Endothelial cell of umbilical vein (primary cell): ENCODE measurements at places on chromosomes 1 and 21. TPM values are rescaled to one million over a fixed set of nuclear protein-coding genes. Genes with fewer than 3 reads are reported as not detected.

- no peaks in the 10 kb centered on the region for H3K4me1 ChIP-seq
- H3K4me3 ChIP-seq = no peak overlapping the region
- DNase-seq = no peak
- peaks cover 20% of the 10 kb centered on the region for H3K36me3 ChIP-seq
- H3K27ac ChIP-seq = no peak overlapping the region
Observed at GRCh38 chr21:46394595-46395104, 64.0 kb upstream of the DIP2A start.

The CFAP126 gene
- total RNA-seq = not detected in 2 replicates

The FASLG gene
- total RNA-seq = not detected in 2 replicates

DNA sequence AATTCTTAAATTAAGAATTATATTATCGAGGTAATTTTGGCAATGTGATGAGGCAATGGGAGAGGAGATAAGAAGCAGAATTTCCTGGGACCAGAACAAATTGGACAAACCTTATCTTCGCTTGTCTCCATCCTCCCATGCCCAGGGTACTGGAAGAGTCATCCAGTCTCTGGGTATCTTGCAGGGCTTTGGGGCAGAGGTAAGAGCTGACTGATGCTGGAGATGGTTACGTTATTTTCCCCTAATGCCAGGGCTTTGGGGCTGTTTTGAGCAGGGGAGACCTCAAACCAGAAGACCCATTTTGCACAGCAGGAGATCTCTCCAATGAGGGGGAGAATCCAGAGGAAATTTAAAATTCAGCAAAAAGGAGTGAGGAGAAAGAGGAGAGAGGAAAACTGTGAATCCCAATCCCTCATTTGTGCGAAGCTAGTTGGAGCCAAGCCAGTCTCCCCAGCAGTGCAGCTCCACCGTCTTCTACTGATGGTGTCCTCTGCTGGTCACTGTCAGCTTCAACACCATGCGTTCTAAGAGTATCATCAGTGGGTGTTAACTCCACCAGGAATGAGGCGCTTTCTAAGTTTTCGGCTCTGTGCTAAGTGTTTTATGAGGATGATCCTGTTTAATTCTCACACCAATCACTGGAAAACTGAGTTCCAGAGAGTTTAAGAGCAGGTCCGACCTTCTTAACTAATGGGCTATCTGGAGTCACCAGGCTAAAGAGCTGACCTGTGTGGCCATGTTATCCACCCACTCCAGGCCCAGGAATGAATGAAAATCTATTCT is 86.8 kb upstream of the CD34 start:
- H3K4me1 ChIP-seq = no peaks in the 10 kb centered on the region
- peak; percentile 75 for DNase-seq
- no peak overlapping the region for H3K4me3 ChIP-seq
- H3K27me3 ChIP-seq = peaks cover 29% of the 10 kb centered on the region
- no peak overlapping the region for H3K27ac ChIP-seq

GRCh38 chr1:35844826-35845225 is 37.0 kb downstream of the AGO4 start:
- no peak overlapping the region for H3K27ac ChIP-seq
- H3K27me3 ChIP-seq = no peaks in the 10 kb centered on the region
- no peak for DNase-seq
- H3K4me1 ChIP-seq = peaks cover 4% of the 10 kb centered on the region

DNA sequence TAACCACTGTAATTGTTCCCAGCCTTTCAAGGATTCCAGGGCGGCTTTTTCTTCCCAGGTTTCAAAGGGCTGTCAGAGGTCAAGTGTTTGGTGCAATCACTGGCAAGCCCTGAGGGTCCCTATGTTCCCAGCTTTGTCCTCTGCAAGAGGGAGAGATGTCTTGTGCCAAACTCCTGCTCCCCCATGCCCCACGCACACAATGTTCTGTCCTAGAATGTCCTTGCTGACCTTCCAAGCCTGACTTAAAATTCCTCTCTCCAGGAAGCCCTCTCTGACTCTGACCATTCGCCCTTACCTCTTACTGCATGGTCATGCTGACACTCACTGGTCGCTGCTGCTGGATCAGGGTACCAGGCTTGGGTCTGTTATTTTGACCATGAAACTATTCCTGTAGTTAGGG is 152.5 kb upstream of the KCND3 start:
- no peak overlapping the region for H3K4me3 ChIP-seq
- no peaks in the 10 kb centered on the region for H3K27me3 ChIP-seq
- H3K27ac ChIP-seq = no peak overlapping the region
- no peaks in the 10 kb centered on the region for H3K36me3 ChIP-seq
- no peaks in the 10 kb centered on the region for H3K4me1 ChIP-seq
- DNase-seq = no peak

GRCh38 chr21:39232861-39233291 is 49.6 kb upstream of the PSMG1 start:
- H3K4me1 ChIP-seq = no peaks in the 10 kb centered on the region
- no peak overlapping the region for H3K4me3 ChIP-seq
- H3K27ac ChIP-seq = no peak overlapping the region
- H3K27me3 ChIP-seq = no peaks in the 10 kb centered on the region

DNA sequence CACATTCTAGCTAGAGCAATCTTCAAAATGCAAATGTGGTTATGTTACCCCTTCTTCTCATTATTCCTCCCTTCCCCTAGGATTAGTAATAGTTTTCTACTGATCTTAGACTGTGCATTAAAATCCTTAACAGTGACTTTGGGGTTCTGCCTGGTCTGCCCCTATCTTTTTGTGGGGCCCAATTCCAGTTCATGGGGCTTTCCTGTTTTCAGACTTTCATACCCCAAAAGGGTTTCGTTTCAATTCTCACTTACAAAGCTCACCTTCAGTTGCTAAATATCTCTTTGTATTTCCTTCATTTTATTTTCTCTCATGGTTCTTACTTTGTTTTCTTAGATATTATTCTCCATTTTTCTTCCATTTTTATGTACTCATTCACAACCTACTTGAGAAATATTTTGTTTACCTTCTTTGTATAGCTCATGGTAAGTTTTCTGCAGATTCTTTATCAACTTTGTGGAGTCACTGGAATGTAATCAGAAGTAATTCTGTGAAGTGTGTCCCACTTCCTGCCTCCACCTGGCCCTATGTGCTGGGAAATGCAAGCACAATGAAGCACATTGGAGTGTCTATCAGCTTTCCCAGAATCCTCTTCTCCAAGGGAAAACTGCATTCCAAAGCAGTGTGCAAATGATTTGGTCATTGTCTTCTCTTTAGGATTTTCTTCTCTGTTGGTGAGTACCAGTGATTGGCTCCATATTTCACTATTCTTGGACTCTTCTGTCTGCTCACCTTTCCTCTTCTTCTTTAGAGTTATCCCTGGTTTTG is 350.2 kb downstream of the ZNF326 start:
- no peak for DNase-seq
- H3K36me3 ChIP-seq = no peaks in the 10 kb centered on the region
- no peaks in the 10 kb centered on the region for H3K27me3 ChIP-seq
- H3K4me3 ChIP-seq = no peak overlapping the region
- no peak overlapping the region for H3K27ac ChIP-seq

- H3K4me1 ChIP-seq = peaks cover 6% of the 10 kb centered on the region
- no peak for DNase-seq
- H3K36me3 ChIP-seq = no peaks in the 10 kb centered on the region
- H3K27me3 ChIP-seq = peaks cover 10% of the 10 kb centered on the region
Observed at GRCh38 chr1:45488666-45489377, 2.1 kb downstream of the TESK2 start.

The TTC22 gene
- total RNA-seq = not detected in 2 replicates

The LAMTOR2 gene
- total RNA-seq = 77.7 and 80.3 TPM in 2 replicates

- DNase-seq = no peak
- H3K27me3 ChIP-seq = no peaks in the 10 kb centered on the region
- no peak overlapping the region for H3K4me3 ChIP-seq
- peaks cover 28% of the 10 kb centered on the region for H3K4me1 ChIP-seq
- no peaks in the 10 kb centered on the region for H3K36me3 ChIP-seq
- H3K27ac ChIP-seq = peak overlapping the region; percentile 87
Observed at GRCh38 chr1:43821471-43821870, 112.1 kb upstream of the ARTN start.

DNA sequence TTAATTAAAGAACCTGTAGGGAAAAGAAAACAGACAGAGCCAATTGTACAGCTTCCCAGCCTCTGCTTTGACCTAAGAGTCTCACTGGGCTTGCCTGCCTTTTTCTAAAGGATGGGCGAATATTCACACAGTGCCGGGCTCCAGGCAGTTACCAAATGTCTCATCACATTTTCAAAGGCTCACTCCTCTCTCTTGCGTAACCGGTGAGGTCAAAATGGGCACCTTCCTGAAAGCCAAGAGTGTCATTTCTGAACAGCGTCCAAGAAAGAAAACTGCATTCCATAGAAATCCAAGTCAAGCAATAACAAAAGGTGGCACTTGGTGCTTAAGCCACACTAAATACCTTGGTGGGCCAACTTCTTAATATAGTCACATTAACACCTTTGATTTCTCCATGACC is 710 bp upstream of the PALMD start:
- DNase-seq = peak; percentile 89
- H3K27ac ChIP-seq = peak overlapping the region; percentile 94
- no peaks in the 10 kb centered on the region for H3K27me3 ChIP-seq
- H3K4me3 ChIP-seq = no peak overlapping the region
- peaks cover 42% of the 10 kb centered on the region for H3K4me1 ChIP-seq

- no peaks in the 10 kb centered on the region for H3K36me3 ChIP-seq
- DNase-seq = no peak
- H3K4me1 ChIP-seq = no peaks in the 10 kb centered on the region
- H3K4me3 ChIP-seq = no peak overlapping the region
- H3K27ac ChIP-seq = no peak overlapping the region
Observed at GRCh38 chr1:216456682-216457081, 33.4 kb upstream of the USH2A start.

- H3K27ac ChIP-seq = no peak overlapping the region
- H3K4me1 ChIP-seq = no peaks in the 10 kb centered on the region
- DNase-seq = no peak
Observed at GRCh38 chr1:53187401-53187800, 9.2 kb upstream of the CPT2 start.

- no peak overlapping the region for H3K4me3 ChIP-seq
- H3K4me1 ChIP-seq = no peaks in the 10 kb centered on the region
- DNase-seq = no peak
Observed at GRCh38 chr1:37438869-37439343, 35.5 kb upstream of the ZC3H12A start.

The IARS2 gene
- total RNA-seq = 57.6 and 62.8 TPM in 2 replicates

DNA sequence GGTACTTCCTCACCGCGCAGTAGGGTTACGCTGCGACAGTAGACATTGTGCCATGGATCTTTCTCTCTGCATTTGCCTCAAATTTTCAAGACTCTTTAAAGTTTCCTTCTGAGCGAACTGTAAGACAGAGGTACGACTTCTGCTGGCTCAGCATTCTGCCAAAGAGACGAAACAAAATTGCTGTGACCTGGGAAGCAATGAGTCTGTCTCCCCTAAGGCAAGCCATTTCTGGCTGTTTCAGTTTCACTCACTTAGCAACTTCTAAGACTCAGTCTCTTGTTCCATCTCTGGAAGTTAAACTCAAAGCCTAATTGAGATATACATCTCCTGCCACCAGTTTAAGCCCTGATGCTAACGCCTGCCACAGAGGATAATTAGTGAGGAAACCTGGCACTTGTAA is 510.9 kb upstream of the DAB1 start:
- no peak overlapping the region for H3K27ac ChIP-seq
- no peaks in the 10 kb centered on the region for H3K4me1 ChIP-seq
- DNase-seq = no peak
- no peak overlapping the region for H3K4me3 ChIP-seq
- H3K36me3 ChIP-seq = no peaks in the 10 kb centered on the region

DNA sequence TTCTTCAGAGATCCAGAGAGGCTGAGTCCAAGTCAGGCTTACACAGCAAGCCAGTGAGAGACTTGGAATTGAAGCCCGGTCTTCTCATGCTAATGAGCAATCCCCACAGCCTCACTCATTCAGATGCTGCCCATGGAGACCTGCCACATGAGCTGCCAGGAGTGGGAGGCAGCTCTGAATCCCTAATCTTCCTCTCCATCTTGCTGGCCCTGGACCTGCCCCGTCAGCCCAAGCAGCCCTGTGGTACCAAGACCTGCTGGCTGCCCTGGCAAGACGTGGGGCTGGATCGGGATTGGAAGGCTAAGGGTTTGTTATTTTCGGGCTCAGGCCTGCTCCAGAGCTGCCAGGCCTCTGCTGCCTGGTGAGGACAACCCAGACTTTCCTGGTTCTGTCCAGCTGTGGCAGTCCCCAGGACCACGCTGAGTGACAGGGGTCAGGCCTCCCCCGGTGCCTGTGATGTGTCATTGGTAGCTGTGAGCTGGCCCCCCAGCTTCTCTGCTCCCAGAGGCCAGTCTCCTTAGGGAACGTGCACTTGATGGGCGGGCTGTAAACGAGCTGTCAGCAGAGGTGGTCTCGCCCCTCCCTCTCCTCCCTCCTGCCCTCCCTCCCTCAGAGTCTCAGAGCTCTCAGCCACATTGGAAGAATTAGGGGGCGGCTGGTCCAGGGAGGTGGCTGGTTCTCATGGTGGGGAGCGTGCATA is 135.0 kb downstream of the FOXD2 start:
- no peak overlapping the region for H3K27ac ChIP-seq
- no peak for DNase-seq
- H3K4me3 ChIP-seq = no peak overlapping the region
- no peaks in the 10 kb centered on the region for H3K36me3 ChIP-seq

The S100A2 gene
- total RNA-seq = 4.0 and 4.4 TPM in 2 replicates

DNA sequence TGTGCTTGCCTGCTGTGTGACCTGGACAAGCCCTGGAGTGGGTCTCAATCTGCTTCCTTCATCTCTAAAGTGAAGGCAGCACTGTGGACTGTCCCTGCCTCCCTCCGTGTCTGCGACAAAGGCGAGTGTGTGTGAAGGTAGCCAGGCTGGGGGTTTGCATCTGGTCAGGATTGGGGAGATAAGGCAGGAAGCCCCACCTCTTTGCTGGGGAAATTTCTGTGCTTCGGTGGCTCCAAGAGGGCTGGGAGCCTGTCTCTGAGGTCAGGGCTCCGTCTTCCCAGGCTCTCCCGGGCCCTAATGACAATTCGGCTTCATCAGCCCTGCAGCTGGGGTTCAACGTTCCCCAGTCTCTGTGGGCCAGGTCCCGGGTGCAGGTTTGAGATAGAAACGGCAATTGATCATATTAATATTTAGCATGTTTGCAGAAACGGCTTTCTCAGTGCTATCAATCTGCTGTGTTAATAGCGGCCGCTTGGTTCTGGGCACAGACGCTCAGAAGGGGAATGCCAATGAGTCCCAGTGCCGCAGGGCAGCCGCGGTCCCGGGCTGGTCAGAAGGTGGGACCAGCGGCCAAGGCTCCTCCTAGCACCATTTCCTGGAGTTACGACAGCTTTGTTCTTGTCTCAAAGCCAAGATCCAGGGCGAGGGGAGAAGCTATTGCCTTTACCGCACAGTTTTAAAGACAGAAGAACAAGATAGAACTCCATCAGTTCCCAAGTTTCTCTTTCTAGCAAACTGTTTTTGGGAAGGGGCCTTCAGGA is 105.7 kb downstream of the PRDM16 start:
- H3K4me3 ChIP-seq = no peak overlapping the region
- H3K36me3 ChIP-seq = no peaks in the 10 kb centered on the region
- no peaks in the 10 kb centered on the region for H3K27me3 ChIP-seq
- no peak for DNase-seq
- H3K4me1 ChIP-seq = no peaks in the 10 kb centered on the region

- no peaks in the 10 kb centered on the region for H3K27me3 ChIP-seq
- no peak overlapping the region for H3K27ac ChIP-seq
- peaks cover 29% of the 10 kb centered on the region for H3K4me1 ChIP-seq
Observed at GRCh38 chr1:8604041-8604945, 213.1 kb downstream of the RERE start.
